ENCODE measurements at places on chromosomes 16 and 17.

- no peak for DNase-seq
Observed at GRCh38 chr16:85639529-85640253, 26.6 kb downstream of the GSE1 start.

DNA sequence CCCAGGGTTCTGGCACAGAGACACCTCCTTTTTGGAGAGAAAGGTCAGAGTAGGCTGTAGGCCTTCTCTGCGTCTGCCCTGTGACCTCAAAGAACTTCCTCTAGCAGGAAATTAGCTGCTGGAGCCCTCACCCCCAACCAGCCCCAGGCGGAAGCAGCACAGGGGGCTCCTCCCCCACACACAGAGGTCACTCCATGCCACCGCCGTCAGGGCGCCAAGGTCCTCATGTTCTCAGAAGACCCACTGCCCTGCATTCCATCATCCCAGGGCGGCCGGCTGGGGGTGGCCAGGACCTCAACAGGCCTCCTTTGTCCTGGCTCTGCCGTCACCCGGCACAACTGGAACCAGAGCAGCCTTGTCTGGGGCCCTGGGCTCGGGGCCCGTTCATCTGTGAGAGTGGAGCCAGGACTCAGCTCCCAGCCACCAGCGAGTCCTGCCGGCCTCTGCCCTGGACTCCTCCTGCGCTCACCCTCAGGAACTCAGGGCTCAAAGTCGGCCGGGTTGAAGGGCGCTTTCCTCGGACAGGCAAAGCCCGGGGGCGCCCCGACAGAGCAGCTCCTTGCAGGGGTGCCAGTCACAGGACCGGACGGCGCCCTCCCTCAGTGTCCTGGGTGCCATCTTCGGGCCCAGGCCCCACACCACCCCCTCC lies 1.2 kb downstream of the TMC6 start:
- peak; percentile 65 for DNase-seq

GRCh38 chr16:2689968-2690801 lies 7.9 kb downstream of the KCTD5 start:
- no peak for DNase-seq

DNA sequence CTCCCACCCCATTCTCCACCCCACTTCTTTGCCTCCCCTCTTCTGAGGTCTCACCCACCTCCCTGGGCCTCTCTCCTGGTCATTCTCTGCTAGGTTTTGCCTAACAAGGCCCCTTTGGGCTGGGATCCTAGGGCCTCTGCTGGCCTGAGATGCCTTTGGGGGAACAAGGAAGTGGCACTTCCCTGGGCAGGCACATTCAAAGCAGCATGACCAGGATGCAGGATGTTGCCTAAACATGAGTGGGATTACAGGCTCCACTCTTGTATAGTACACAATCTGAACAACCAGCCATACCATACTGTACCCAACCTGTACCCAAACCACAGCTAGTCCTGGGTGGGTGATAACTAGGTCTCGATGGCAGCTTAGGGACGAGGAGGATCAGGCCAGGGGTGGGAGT lies 9.0 kb downstream of the GALK1 start:
- no peak for DNase-seq

DNA sequence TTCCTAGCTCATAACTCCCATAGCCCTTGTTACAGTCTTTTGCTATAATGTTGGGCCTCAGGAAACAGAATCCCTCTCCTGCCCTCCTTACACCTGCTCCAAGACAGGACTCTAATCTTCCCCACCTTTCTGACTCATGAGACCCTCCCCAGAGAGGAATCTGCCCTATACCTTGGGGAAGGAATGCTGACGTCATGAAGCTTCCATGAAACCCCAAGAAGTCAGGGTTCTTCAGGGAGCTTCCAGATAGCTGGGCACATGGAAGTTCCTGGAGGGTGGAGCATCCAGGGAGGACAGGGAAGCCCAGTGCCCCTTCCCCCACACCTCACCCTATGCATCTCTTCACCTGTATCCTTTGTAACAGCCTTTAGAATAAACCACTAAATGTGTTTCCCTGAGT lies 285.7 kb downstream of the SOX9 start:
- no peak for DNase-seq

- peak; percentile 74 for DNase-seq
Observed at GRCh38 chr17:48429638-48430586, at the start of gene SKAP1. Gene SKAP1, minus strand, starts transcription at chr17:48430214.

GRCh38 chr17:63429766-63430165 lies 16.3 kb downstream of the CYB561 start:
- DNase-seq = no peak

GRCh38 chr17:81125573-81126081 lies 39.7 kb upstream of the PVALEF start:
- no peak for DNase-seq

DNA sequence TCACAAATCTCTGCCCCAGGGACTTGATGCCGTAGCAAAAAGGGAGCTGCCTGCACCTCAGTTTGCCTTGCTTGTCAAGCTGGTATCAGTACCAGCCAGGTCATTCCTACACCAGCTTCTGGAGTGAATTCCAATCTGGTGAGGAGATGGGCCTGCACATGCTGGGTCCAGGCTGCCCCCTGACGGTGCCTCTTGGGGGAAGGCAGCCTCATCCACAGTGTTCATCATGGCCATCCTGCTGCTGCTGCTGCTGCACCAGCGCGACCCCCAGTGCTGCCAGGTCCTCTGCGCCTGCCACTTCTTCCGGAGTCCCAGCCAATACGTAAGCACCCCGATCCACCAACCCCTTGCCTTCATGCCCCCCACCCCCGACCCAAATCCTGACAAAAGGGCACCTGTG lies 8.3 kb downstream of the MRPL27 start:
- no peak for DNase-seq

DNA sequence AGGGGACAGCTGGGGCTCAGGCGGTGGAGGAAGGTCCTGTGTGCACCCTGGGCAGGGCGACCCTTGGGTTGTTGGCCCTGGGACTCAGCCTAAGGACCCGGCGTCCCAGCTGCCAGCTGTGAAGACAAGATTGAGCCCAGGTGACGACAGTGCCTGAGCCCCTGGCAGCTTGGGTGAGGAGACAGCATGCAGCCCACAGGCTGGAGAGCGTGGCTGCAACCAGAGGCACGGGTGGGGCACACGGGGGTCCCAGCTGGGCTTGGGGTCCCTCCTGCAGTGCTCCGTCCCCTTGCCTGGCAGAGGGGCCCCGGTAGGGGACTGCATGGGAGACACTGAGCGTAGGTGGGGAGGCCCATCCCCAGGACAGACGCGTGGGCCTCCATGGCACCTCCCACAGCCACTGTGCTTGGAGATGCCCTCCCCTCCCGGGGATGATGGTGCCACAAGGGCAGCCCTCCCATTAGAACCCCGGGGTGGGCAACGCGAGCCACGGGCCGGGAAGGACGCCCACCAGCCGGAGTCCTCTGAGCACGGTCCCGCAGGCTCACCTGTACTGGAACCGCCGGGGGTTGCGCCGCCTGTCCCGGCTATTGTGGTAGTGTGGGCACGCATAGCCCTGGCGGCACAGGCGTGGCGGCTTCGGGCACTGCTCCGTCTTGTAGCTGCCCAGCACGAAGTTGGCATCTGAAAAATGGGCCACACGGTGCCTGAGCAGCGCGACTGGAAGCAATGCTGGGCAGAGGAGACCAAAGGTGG lies 15.5 kb downstream of the UNKL start:
- DNase-seq = no peak

DNA sequence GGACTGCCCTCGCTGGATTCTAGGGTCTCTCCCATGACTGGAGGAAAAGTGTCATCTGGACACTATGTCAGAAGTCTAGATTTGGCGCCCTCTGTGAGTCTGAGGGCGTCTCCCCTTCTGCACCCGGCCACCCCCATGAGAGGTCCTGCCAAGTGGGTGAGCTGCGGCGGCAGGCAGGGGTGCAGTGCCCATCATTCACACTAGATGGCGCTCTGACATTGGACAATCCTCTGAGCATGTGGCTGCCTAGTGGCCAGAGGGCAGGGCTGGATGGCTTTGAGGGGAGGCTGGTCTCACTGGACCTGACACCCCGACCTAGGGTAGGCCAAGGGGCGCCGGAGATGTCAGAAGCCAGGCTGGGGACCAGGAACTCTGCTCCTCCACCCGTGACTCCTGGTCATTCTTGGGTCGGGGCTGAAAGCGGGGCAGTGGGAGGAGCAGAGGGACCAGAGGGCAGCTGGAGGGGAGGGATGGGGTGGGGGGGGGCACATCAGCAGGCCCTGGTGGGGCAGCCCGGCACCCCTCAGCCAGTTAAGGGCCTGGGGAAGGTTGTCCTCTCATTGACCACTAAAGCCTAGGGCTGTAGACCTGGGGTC lies 28.0 kb downstream of the MRM1 start:
- DNase-seq = peak; percentile 88

DNA sequence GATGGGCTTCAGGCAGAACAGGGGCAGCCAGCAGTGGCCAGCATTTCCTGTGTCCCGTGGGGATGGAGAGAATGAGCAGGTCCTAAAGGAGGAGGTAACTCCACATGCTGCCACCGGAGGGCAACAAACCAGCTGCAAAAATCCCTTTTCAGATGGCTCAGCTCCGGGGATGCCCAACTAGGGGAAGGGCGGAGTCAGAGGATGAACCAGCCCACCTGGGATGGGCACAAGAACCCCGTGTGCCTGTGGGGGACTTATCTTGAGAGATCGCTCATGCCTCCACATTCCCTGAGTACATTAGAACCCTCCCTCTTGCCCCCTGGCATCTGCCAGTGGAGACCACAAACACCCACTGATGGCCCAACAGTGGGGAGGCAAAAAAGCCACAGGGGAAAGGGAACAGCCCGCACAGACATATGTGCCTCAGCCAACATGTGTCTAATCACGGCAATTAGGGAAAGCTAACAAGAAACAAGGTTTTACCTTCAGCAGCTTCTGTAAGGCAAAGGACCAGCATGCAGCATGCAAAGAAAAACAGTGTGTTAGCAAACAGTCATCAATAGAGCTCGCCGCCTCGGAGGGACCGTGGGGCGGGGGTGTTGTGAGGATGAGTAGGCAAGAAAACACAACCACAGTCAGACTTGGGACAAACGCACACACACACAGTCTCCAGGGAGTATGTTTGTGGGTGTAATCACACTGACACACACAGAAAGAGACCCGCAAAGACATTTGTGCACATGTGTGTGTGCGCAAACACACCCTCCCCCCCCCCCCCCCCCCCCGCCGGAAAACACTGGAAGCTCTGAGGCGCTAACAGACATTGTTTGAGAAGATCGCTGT lies 64.0 kb downstream of the MYO18A start:
- DNase-seq = peak; percentile 37

- no peak for DNase-seq
Observed at GRCh38 chr17:8753976-8754440, 4.3 kb downstream of the SPDYE4 start.

DNA sequence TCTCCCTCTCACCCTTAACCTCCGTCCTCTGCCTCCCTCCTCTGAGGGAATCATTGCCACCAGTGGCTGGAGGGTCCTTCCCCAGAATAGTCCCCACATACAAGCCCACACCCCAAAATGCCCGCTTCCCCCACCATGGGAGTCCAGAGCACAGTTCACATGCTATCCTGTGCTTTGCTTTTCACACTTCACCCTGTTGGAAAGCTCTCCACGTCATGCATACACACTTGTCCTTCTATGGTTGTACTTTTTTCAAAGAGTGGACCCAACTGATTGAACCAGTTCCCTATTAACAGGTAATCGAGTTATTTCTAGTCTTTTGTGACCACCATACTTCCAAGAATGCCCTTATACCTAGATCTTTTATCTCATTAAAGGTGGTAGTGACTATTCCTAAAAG lies 23.8 kb upstream of the KIFC3 start:
- DNase-seq = no peak

- no peak for DNase-seq
Observed at GRCh38 chr17:77957235-77957856, 1.2 kb upstream of the TNRC6C start.

DNA sequence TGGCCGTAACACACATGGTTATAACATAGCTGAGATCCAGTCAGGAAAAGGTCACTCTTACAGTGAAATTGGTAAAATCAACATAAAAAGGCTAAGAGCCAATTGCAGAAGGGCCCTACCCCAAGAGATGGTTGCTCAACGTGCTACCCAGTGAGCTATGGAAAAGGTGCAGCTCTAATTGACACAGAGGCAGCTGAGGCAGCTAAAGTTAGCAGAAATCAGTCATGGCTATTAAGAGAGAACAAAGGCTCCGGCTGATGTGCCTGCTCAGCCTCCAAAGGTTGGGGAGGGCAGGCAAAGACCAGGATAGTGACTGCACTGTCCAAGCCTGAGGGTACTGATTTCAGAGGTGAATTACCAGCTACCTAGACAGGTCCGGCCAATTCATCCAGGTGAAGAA lies 76.5 kb upstream of the ATP2A3 start:
- DNase-seq = no peak

- no peak for DNase-seq
Observed at GRCh38 chr16:66418165-66418962, 8.7 kb upstream of the BEAN1 start.

DNA sequence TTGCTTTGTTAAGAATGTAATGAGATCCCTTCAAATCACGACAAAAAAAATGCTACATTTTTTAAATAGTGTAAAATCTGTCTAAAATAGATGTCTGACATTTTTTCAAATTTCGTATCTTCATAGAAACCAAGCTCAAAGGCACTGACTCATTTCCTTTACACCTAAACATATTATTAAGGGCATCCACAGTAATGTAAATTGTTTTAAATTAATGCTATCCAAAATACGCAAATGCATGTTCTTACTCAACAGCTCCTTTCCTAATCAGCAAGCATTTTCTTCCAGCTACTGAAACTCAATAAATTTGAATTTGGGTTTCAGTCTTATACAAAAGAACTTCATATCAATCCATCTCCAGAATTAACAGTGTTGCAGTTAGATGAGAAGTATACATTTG lies 4.3 kb downstream of the C16orf87 start:
- DNase-seq = no peak

DNA sequence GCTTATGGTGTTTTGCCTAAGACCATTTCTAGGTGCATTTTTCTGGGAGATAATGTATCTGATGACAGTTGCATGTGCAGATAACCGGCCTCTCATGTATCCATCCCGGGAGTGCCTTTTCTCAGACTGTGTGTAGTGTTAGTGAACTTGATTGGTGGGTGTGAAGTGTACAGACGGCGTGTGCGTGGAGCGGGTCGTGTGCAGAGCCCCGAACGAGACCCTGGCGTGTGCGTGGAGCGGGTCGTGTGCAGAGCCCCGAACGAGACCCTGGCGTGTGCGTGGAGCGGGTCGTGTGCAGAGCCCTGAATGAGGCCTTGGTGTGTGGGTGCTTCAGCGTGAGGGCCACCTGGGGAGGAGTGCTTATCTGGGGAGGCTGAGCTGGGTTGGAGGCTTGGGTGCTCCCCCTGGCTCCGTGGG lies 28.9 kb upstream of the ZNF750 start:
- no peak for DNase-seq

Data from activated CD4-positive, CD25-positive, alpha-beta regulatory T cell treated with anti-CD3 and anti-CD28 coated beads, Interleukin-2, amount 50 U/mL, for 72 hours (primary cell).